Activated gamma-delta T cell treated with Interleukin-2 at 50 U/mL for 16 hours (primary cell): ENCODE measurements at places on chromosomes 12 and 14.

DNA sequence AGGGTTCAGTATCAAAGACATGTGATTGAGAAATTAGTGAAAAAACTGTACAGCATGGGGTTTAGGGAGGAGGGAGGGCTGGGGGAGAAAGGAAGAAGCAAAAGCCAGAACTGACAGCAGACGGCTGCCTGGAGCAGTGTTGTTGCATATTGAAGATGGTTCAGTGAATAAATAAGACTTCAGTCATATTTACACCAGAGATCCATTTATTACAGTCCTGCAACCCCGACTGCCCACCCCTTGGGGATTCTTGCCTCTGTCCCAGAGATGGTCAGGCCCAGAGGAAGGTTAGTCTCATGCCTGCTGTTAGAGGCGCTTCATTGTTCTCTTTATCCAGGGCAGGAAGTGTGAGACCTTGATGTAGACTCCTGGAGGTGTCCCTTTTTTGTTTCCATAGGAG, 3.2 kb downstream of the GZMH start:
- no peak for DNase-seq

GRCh38 chr12:121209624-121210572, at the start of gene P2RX4:
TSS of gene P2RX4 (plus strand) at chr12:121210129. CDS start at chr12:121210165, 36 bp downstream.
- peak; percentile 79 for DNase-seq

- no peak for DNase-seq
Observed at GRCh38 chr12:26533211-26533610, 299.8 kb downstream of the ITPR2 start.

GRCh38 chr14:91614187-91614586, 104.1 kb upstream of the PPP4R3A start:
- DNase-seq: no peak

- no peak for DNase-seq
Observed at GRCh38 chr14:21084998-21085853, 13.2 kb downstream of the ZNF219 start.

GRCh38 chr12:14858513-14858912, 15.2 kb upstream of the ART4 start:
- DNase-seq: no peak

DNA sequence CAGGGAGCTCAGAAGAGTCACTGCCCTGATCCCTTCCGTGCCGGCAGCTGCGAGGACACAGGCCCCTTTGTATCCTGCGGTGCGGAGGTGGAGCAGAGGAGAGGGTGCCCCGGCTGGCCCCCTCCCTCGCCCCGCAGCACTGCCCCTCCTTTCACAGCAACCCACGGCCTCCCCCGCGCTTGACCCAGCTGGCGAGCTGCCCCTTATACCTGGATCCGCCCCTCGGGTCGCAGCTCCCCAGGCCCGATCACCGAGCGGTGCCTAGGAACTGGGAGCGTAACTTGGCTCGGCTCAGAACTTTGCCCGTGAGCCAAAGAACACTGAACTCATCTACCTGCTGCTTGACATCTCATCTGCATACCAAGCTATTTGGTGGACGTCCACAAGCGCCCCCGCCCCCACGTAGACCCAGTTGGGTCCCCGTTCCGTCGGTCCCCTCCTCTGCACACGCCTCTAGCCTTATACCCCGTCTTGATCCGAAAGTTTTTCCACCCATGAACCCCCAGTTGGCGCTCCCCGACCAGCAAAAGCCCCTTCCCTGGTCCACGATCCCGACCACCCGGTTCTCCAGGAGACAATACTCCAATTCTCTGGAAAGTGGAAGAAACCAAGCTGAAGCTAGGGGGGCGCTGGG, 697 bp upstream of the DNAJC14 start:
- DNase-seq: peak; percentile 47

GRCh38 chr14:77375164-77375950, 1.5 kb downstream of the TMED8 start:
- DNase-seq: no peak

DNA sequence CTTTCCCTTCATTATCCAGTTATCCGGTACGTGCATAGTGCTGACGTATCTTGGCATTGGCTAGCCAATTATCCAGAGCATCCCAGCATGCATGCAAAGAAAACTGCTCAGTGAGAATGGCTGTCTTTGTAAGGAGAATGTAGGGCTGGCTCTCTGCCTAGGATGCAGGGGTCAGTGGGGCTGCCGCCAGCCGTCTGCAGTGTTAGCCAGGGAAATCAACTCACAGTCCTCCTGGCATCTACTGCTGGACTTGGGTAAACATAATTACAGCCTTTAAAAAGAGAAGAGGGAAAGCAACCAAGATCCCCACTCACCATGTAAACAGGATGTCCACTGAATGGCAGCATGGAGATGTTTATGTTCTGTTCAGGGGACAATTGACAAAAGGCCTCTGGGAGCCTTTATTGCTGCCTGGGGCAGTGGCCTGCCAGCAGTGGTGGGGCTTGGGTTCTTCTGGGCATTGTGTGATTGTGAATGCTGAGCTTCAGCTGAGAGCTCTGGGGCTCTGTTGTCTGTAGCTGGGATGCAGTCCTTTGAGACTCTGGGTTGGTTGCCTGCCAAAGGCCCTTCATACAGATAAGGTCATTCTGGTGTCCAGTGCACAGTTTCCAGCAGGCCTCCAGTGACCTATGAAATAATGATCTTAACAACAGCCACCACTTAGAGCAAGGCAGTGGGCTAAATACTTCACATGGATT, 121.8 kb downstream of the TBC1D30 start:
- DNase-seq: no peak

- no peak for DNase-seq
Observed at GRCh38 chr12:47745485-47746041, 13.1 kb downstream of the RAPGEF3 start.

GRCh38 chr12:96578526-96579125, 89.2 kb downstream of the CFAP54 start:
- DNase-seq: no peak

GRCh38 chr14:97878206-97878605, 1081.0 kb downstream of the VRK1 start:
- DNase-seq: no peak

- no peak for DNase-seq
Observed at GRCh38 chr14:89267656-89268055, 149.4 kb downstream of the FOXN3 start.

DNA sequence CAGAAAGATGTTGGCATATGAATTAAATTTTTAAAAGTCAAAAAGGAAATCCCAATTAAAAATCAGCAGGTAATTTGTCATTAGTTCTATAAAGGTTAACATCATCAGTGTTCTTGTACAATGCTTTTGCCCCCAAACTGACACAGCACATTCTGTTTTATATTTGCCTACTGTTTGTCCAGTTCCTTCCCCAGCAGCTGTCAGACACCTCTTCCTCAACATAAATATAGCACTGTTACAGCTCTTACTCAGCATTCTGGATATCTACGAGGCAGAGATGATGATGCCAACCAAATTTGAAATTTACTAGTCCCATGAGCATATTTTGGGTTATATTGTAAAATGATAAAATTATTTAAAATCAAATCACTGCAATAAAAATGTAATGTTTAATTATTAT, 124.6 kb downstream of the SINHCAF start:
- no peak for DNase-seq

- DNase-seq: no peak
Observed at GRCh38 chr12:42496886-42497285, 92.7 kb downstream of the PRICKLE1 start.

DNA sequence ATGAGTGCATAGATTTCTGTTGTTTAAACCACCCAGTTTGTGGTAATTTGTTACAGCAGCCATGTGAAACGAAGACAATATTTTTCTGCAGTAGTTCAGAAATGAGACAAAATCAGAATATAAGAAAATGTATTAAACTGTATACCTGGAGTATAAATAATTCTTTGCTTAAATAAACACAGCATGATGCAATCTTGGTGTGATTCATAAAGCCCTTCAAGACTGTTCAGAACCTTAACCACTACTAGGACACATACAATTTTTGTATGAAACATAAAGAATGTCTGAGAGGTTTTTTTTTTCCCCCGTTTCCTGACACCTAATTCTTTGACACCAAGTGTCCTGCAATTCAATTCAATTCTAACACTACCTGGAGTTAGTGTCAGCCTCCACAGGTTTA, 10.5 kb downstream of the C12orf75 start:
- DNase-seq: no peak

- no peak for DNase-seq
Observed at GRCh38 chr12:4089956-4090355, 183.6 kb upstream of the CCND2 start.

GRCh38 chr12:63319386-63319785, 168.4 kb upstream of the AVPR1A start:
- no peak for DNase-seq

- no peak for DNase-seq
Observed at GRCh38 chr14:35858521-35859209, 32.5 kb downstream of the BRMS1L start.

- DNase-seq: no peak
Observed at GRCh38 chr12:105654606-105655005, 324.1 kb downstream of the C12orf75 start.

DNA sequence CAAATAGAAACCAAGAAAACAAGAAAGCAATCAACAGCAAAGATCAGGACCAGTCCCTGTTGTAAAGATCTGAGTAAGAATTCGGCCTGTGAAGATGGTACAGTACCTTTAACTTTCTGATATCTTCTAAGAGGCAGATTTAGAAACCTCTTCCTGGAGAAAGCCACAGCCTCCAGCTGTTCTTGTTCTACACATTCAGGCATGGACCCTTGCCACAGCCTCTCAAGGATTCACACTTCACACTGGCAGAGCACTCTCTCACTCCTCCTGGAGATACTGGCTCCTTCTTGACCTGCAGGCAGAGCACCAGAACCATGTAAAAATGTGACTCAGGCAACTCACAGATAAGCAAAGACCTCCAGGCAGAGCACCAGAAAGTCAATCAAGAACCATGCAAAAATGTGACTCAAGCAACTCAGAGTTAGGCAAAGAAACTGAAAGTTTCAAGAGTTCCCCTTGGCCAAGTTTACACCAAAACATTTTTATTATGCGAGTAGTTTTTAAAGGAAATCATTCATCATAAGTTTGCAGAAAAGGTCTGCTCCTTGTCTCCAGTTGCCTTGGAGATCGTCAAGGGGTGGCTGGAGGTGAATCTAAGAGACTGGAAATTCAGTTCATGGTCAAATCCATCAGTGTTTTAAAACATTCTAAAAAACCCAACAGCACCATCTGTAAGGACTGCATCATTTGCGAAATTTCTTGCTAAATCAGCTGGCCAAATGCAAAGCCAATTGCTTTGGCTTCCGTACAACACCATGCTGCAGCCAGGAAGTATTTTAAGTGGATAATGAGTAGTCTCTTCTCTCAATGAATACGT, 119.3 kb upstream of the MDM1 start:
- peak; percentile 16 for DNase-seq

DNA sequence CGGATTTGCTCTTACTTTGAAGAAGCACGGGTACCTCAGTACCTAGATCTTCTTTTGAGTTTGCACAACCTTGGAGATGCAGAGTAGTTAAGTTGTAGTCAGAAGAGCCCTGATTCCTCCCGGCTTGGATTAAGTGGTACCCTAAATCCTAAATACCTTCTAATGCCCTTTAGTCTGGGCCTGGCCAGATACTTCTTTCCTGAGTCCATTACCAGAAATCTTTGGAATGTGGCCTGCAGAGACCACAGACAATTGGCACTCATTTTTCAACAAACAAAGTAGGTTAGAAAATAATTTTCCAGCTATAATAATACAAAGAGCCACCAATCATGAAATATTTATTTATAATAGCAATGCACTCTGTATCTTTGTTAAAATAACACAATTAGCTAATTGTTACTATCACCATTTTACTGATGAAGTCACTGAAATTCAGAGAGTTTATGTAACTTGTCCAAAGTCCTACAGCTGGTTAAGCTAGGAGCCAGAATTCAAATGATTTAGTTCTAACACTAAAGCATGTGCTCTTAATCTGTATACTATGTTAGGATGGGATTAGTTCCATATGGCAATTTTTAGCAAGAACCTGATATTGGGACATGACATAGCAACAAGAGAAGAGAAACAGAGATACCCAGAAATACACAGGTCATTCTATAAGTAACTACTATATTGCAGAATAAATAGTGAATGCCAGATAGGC, 132.1 kb upstream of the PDZRN4 start:
- DNase-seq: no peak

GRCh38 chr14:93103392-93104080, 12.2 kb downstream of the ITPK1 start:
- DNase-seq: peak; percentile 64

DNA sequence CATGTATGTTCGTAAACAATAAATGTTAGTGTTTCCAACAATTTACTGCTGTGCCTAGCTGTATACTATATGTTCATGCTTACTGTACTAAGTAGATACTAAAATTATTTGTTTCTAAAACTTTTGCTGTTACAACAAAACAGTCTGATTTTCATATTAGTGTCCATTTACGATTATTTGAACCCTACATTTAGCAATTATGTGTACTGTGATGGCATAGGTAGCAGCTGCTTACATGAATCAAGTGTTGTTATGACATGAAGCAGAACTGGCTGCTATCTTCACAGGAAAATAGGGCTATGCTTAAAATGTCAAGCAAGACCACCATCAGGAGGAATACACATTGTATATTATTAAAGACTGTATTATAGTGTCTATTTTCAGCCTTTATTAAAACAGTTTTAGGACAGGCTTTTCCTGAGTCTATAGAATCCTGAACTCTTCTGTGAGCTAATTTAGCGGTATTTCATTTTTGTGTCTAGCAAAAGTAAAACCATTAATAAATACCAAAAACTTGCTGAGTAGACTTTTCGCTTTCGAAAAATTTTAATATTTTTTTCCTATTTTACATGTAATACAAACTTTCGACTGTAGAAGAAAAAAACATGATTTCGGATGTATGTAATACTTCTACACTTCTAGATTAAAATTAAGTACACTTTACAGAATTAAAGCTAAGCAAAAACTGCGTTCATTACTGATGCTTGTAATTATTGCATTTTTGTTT, 1.1 kb upstream of the WDR89 start:
- DNase-seq: no peak

DNA sequence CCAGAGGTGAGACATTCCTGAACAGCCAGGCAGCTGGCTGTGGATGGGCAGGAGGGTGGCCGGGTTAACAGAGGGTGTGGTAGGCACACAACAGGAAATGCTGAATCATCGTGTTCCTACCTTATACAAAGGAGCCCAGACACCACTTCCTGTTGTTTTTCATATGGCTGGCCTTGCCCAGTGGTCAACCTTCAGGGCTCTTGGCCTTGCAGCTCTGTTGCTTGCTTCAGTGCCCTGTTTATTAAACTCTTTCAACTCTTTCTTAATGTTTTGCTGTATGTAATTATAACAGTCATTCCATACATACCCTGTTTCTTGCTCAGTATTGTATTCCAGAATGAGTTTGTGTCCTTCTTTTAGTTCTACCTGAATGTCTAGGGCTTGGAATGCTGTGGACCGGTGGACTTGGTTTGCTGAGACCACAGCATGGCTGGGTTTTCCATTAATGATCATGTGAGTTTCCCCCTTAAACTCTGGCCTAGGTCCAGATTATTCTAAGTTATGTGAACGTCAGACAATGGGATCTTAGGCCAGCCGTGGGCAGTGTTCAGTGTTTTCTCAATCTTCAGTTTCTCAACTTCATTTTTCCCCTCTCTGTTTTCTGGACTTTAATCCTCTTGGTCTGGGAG, 11.9 kb downstream of the CFAP54 start:
- DNase-seq: peak; percentile 48

DNA sequence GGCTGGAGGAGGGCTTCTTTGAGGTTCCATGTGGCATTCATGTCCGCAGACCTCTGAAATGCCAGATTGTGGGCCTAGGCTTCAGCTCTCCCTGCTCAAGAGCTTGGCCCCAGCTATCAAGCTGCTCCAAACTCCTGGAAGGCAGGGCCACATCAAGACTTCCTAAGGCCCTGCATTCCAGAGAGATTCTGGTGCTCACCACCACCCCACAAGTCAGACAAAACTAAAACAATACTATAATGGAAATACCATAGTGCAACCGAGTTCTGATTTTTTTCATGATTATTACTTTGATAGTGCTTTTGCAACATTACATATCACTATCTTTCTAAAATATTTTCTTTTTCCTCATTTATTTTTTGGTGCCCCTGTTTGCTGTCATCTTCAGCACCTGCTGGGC, 86.3 kb downstream of the CALM1 start:
- no peak for DNase-seq
